ENCODE measurements at places on chromosomes 3 and 15.

GRCh38 chr3:65702202-65702601 is 336.5 kb downstream of the MAGI1 start:
- DNase-seq: no peak

GRCh38 chr3:129974833-129975704 is 549 bp downstream of the TRH start:
- no peak for DNase-seq

GRCh38 chr3:123880998-123881561 is 3.1 kb downstream of the MYLK start:
- DNase-seq: peak; percentile 55

- no peak for DNase-seq
These were observed 28.1 kb upstream of the LXN start for GRCh38 chr3:158700559-158700958.

DNA sequence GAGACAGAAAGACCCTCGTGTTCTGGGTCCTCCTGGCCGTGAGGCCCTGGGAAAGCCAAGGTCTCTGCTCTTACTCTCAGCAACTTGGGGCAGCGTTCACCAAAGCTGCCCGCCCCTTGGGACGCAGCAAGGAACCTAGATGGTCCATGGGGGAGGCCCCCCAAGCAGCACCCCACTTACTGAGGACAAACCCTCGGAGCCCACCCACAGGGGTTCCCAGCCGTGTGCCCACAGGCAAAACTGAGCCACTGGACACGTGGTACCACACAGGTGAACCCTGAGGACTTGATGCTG is 166.2 kb upstream of the IQSEC1 start:
- DNase-seq: no peak

DNA sequence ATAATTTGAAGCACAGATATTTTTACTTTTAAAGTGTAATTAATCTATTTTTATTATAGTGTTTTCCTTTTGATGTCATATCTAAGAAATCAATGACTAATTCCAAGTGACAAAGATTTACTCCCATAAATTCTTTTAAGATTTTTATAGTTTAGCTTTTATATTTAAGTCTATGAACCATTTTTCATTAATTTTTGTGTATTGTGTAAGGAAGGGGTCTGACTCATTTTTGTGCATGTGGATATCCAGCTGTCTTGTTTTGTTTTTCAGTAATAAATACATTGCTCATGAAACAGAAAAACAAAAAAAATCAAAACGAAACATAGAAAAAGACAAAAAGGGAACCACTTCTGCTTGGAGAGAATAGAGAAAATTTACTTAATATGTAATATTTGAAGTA is 145.1 kb downstream of the EPHA6 start:
- no peak for DNase-seq

GRCh38 chr3:190780524-190780923 is 82.0 kb downstream of the GMNC start:
- DNase-seq: no peak

DNA sequence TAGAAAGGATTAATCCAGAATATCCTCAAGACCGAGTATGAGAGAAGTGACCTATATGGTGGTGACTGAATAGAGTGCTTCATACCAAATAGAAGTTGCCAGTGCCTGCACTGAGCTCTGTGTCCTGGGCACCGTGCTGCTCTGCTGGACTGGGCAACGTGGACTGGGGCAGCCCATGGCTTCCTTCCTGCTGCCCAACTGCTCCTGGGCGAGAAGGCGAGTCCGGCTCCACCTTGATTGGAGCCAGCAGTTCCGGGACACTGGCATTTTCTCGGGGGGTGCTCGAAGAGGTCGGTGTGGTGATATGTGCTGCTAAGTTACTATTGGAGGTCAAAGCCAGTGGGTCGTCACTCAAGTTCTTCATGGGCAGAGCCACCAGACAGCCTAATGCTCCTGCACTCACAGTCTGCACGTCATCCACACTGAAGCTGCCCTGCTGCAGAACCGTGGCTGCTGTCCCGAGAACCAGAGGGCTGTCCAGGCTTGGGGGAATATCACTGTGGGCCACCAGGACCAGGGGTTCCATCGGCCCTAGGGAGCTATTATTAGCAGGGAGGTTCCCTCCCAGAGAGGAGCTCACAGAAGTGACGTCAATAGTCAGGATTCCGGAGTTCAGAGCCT is 14.1 kb downstream of the ZXDC start:
- no peak for DNase-seq

- no peak for DNase-seq
These were observed 7.0 kb upstream of the STRA6 start for GRCh38 chr15:74209560-74209958.

DNA sequence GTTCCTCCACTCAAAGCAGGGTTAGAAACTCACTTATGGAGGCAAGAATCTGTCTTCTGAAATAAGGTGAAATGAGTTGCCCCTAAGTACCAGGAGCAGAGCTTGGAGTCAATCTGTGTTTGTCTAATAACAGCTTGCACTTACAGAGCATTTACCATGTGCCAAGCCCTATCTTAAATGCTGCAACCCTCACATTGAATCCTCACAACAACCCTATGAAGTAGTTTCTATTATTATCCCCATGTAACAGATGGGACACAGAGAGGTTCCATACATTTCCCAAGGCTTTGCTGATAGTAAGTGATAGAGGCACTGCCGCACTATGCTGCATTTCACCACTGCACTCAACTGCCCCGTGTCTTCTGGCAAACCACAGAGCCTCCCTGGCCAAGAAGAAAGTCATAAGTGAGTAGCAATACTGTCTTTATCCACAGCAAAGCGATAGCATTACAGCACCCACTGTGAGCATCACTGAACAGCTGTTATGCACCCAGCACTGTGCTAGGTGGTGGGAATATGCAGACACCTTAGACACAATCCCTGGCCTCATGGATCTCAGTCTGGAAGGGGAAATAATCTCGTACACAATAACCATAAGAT is 141.5 kb downstream of the SSR3 start:
- DNase-seq: no peak

GRCh38 chr3:146550743-146551510 is 6.5 kb upstream of the PLSCR1 start:
- peak; percentile 90 for DNase-seq

GRCh38 chr3:23076437-23076836 is 126.7 kb upstream of the UBE2E2 start:
- no peak for DNase-seq

DNA sequence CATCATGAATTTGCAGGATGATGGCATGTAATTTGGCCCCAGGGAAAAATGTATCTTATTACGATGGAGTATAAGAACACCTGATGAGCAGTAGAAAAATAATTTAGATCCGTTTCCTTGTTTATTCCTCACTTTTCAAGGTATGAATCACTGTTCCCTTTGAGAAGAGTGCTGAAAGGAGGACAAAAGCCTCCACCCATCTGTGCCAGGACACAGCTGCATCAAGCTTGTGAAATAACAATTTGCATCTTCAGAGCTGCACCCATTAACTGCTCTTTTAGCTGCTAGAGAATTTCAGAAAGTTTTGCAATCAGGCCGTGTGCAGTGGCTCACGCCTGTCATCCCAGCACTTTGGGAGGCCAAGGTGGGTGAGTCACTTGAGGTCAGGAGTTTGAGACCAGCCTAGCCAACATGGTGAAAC is 9.6 kb downstream of the CLDND1 start:
- DNase-seq: peak; percentile 8

GRCh38 chr3:37287776-37288175 is 113.4 kb upstream of the LRRFIP2 start:
- DNase-seq: peak; percentile 28

DNA sequence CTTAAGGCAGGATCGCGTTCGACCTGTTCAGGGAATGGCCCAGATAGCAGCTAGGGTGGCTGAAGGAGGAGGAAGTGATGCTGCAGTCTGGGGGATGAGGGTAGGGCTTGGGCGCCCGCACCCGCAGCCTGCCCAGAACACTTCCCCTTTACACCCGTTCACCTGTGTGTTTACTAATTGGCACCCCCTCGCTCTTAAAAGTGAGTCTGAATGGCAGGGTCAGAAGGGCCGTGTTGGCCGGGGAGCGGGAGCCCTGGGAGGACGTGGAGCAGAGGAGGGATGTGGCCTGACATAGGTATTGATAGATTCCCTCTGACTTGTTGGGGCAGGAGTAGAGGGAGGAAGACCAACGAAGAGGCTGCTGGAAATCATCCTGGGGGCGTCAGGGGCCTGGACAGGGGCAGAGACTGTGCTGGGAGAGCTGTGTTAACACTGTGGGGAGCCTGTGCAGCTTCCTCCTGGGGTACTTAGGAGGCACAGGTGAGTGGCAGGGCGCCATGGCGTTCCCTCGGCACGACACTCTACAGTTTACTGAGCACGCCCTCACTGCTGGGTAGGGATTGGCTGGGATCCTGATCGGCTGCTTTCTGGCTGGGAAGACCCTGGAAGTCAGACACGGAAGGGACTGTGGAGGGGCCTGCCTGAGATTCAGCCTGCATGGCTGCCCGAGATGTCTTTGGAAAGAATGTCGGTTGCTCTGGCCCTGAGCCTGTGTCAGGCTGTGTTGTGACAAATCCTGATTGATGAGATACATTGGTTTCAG is 51.7 kb downstream of the SLC6A6 start:
- no peak for DNase-seq

GRCh38 chr3:65181391-65181871 is 493.6 kb upstream of the ADAMTS9 start:
- no peak for DNase-seq

GRCh38 chr3:48563382-48563918 is at the start of gene UCN2:
Gene UCN2 (minus strand): TSS chr3:48563781. CDS start chr3:48563124, 657 bp downstream.
- peak; percentile 55 for DNase-seq

DNA sequence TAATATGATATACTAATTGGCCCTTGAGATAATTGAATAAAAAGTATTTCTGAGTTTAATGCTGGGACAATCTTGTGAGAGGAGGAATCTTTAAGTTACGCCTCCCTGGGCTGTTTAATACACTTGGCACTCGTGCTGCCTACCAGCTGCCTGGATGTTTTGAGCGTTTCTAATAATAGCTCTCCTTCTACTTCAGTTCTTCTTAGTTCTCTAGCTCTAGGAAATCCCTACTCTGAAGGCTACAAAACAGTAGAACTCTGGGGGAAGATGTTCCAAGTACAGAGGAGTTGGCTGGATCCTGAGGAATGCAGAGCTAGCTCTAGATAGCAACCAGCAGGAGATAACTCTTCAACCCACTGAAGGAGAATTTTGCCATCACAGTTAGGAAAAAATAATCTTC is 3.5 kb downstream of the NAALADL2 start:
- no peak for DNase-seq

- DNase-seq: no peak
These were observed 370.1 kb downstream of the LPP start for GRCh38 chr3:188524052-188524451.

DNA sequence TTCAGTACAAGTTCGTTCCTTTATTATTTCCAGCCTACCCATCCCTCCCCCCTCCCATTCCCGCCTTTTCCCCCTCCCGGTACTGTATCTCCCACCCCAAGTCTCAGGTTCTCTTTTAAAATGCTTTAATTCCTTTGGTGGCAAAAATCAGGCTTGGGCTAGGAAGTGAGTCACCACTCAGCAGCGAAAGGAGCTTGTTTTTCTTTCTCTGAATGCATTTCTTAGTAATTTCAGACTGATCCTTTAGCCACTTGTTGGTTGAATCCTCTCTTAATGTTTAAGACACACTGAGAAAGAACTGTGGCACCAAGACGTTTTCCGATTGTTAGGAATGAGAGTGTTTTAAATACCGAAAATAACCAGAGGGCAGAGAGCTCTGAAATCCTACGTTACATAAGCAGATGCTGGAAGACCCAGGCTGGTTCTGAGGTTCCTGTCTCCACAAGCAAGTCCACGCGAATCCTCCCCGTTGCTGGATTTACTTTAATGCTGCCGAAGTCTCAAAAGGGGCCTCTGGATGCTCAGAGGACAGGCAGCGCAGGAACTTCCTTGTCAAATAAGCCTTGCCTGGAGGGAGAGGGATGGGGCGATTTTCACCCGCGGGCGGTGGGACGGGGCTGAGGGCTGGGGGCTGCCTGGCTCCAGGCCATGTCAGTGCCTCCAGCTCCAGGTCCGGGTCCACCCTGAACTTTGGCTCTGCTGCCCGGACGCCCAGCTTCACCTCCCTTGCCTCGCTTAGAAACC is 854 bp upstream of the COL8A1 start:
- peak; percentile 92 for DNase-seq

- DNase-seq: no peak
These were observed 45.5 kb downstream of the TEX9 start for GRCh38 chr15:56410721-56411120.

DNA sequence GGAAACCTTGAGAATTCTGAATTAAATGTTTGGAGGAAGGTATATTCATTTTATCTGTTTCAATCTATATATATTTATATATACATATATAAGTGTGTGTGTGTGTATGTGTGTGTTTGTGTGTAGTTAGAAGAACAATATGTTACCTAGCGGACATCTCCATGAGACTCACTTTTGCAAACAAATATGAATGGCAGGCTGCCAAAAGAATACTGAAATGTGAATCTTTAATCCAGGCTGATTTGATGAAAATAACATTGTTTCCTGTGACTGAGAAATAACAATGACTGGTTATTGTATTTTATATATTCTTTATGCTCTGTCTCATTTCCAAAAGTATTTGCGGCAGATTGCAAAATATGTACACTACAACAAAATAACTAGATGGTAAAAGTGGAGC is 255.5 kb upstream of the TGFBR2 start:
- DNase-seq: no peak

- DNase-seq: no peak
These were observed 272.9 kb upstream of the KCNMB2 start for GRCh38 chr3:178263236-178263916.

GRCh38 chr3:56621681-56622080 is 61.4 kb downstream of the TASOR start:
- no peak for DNase-seq

DNA sequence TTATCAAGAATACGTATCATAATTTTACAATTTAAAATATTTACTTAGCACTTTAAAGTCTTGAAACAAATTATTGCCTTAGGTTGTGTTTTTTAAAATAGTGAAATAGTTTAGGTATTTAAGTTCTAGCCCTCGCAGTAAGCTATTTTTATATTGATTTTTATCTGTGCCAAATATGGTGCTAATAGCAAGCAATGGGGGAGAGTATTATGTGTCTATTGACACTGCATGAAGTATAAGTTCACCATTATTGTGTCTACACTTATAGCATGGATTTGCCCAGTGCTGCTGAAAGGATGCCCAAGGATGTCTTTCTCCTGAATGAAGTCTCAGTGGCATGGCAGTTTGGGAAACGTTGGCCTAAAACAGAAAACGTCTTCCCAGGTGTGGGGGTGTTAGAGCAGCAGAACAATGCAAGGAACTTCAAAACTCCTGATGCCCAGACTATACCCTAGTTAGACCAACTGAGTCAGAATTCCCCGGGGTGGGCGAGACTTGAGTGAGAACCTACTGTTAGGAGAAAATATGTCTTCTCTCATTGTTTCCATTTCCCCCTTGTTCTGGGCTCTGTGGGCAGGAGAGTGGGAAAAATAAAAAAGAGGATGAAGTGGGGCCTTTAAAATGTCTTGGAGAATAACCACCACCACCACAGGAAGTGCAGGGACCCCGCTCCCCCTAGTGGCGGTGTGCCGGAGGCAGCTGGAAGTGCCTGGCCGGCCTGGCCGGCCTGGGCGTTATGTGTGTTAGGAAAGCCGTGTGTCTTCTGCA is 104.2 kb upstream of the SLC7A14 start:
- peak; percentile 53 for DNase-seq

DNA sequence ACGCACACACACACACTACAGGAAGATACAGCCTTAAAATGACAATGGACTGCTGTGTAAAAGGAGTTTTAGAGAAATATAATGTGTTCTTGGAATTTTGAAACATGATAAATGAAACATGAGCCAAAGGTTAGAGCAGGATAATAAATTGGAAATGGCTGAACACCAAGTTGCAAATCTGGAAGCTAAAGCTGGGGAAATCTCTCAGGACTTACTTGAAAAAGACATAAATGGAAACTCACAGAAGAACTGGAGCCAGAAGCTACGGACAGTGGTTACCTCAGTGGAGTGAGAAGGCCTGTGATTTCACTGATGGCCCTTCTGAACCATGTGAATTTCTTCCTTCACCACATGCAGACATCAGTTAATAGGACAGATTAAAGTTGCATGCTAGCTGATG is 37.3 kb upstream of the ATP10A start:
- DNase-seq: peak; percentile 59

Measured in fibroblast of upper back skin (primary cell).